ENCODE measurements at places on chromosomes 16 and 17.

DNA sequence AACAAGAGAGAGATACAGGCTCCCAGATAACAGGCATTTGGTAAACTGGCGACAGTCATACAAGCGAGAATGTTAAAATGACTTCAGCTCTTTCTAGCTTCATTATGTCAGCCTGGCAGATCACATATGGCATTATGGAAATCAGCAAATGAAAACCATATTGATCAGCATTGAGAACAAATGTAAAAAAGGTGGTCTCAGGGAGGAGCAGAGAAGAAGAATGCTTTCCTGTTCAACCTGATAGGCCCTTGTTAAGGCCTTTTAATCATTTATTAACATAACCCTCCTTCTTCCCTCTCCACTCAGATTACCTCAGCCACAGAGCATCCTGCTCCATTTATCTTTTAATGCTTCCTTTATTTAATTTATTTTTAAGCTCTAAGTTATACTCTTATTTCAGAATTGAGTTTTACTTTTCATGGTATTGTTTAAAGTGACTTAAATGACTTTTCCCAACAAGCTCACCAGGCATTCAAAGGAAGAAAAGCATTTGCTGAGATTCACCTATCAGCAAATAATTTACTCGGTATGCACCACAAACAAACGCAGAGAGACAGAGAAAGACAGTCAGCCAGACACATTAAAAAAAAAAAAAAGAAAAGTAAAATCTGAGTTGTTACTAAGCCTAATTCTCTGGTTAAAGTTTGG is 243.9 kb upstream of the TBX2 start:
- DNase-seq: no peak

DNA sequence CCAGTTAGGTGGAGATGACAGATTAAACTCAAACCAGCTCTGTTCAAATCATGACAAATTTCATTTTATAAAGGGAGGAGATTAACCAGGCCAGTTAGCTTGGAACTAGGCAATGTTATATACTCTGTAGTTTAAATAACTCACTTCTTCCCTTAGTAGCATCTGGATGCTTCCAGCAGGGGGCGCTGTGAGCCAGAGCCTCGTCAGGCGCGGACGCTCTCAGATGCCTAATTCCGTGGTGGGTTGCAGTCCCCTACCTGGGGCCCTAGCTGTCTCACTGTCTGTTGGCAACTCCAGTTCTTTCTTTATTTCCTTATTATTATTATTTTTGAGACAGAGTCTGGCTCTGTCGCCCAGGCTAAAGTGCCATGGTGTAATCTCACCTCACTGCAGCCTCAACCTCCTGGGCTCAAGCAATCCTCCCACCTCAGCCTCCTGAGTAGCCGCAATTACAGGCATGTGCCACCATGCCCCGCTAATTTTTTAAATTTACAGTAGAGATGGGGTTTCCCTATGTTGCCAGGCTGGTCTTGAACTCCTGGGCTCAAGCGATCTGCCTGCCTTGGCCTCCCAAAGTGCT is 17.3 kb upstream of the WFDC1 start:
- peak; percentile 60 for DNase-seq

DNA sequence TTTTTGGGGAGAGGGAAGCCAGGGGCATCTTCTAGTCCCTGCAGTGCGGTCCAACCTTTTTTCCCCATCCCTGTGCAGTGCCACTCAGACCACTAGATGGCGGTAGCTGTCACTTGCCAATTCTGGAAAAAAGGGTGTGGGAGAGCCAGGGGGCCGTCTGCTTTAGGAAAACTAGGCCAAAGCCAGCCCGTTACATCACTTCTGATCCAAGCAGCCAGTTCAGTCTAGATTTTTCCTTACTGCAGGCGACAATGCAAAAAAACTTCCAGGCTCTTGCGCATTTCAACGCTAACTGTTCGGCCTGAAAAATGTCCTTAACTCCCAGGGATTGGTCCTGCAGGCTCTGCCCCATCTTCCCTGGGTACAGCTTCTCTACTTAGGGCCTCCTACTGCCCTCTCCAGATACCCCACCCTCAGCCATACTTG is 69.2 kb upstream of the CES5A start:
- DNase-seq: peak; percentile 58

- no peak for DNase-seq
Observed at GRCh38 chr16:2987833-2988232, 7.6 kb upstream of the PKMYT1 start.

DNA sequence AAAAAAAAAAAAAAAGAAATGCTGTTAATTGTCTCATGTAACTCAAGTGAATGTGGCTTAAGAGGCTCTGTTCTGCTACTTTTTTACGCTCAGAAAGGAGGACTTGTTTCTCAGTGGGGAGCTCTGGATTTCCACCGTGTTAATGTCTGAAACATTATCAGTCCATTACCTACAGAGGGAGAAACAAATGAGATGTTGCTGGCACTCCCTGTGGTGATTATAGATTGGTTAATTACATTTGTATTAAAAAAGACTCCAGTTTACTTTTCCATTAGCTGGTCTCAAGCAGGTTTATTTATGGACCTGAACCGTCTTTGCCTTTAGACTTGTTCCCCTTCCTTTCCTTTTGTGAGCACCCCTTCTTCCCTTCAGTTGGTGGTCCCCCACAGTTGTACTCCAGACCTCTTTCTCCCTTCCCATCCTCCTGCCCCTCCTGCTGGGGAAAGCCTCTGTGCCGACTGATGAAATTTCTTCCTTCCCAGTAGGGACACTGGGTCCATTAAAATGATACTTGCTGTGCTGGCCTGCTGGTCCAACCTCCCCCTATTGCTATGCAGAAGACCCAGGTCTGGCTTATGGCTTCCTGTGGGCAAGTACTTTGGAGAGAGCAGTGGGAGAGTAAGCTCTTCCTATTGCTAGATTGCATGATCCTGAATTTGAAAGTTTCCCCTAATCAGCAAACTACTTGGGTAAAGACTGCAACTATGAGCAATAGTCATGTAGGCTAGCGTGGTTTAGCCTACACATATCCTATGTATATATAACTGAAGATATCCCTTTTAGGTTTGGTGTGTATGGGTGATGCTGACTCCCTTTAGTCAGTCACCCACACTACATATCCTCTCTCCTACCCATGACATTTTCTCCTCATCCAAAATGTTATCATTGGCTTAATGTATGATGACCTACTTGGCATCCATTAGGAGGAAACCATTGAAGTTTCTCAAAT is 8.1 kb downstream of the CDC6 start:
- DNase-seq: no peak

DNA sequence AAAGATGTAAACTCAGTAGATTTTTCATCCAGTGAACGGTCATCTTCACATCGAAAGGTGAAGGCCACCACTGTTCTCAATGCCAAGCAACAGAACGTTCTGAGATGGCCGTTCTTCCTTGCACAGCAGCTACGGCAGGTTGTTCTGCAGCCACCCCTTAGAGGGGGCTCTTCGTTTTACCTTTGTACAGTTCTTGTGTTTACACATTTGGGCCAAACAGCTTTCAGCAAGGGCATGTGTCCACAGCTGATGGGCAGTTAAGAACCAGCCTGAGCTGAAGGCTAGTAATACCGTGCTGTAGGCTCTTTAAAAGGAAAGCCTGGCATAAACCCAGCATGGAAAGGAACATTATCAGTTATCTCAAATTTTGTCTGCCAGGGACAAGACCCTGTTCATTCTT is 15.9 kb downstream of the PLD6 start:
- DNase-seq: no peak

- no peak for DNase-seq
Observed at GRCh38 chr16:77896415-77897128, 108.2 kb downstream of the VAT1L start.

GRCh38 chr16:83907631-83908250 is 8.8 kb downstream of the MLYCD start:
- DNase-seq: no peak

- DNase-seq: no peak
Observed at GRCh38 chr16:1631931-1632637, 19.9 kb downstream of the CRAMP1 start.

- no peak for DNase-seq
Observed at GRCh38 chr16:17414421-17414820, 56.3 kb downstream of the XYLT1 start.

DNA sequence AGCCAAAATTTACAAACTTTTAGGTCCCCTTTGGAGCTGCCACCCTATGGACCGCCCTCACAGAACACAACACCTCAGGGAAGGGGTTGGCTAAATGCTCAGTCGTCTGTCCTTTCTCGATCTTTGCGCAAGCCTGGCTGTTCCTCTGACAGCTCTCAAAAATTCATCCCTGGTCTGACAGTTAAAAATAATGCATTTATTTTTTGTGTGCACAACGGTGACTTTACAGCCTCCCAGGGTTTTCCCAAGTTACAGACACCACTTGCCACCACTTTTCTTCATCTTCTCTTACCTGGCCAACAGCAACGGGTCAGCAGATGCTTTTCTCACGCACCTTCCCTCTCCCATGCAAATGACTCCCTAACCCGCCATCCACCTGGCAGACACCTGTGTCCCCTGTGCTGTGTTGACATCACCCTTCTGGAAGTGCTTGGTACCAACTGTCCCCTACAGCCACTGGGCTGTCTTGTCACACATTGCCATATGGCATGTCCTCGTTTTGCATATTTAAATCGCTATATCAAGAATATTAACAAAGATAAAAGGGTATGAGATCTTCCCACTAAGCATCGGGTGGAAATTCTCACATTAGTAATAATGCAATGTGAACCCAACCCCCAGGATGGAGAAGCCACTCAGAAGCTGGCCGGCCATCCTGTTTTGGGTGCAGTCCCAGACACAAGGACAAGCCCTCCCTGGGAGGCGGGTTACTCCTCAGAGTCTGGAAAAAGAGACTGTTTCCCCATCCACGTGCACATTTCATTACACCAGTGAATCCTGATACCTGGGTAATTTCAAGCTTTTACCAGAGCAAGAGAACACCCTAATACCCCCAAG is 187.0 kb downstream of the ZFHX3 start:
- DNase-seq: no peak

GRCh38 chr17:38967290-38967738 is at the start of gene FBXO47:
Gene FBXO47, minus strand, starts transcription at chr17:38967403. Its CDS starts 4,378 bp downstream, at chr17:38963025.
- peak; percentile 84 for DNase-seq

DNA sequence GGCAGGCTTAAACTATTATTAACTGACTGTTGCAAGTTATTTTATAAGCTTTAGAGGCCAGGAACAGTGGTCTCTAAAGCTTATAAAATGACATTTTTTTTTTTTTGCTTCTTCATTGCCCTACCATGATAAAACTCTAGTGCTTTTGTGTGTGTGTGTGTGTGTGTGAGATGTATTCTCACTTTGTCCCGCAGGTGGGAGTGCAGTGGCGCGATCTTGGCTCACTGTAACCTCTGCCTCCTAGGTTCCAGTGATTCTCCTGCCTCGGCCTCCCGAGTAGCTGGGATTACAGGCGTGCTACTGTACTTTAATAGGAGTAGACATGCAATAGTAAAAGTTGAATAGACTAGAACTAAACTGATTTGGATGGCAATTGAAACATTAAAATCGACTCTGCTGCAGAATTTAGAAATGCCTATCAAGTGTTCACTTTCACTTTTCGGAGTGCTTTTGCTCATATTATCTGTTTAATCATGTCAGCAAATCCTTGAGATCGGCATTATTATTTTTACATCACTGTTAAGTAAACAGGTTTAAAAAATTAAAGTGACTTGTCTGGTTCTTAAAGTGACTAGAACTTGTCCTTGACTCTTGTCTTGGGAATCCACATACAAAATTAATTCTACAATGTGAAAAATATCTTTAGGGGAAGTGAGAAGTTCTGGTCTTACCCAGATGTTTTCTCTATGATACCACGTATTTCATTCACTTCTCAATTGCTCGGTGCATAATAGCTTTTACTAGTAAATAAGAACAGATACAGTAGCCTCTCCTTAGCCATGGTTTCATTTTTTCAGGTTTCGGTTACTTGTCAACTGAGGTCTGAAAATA is 8.4 kb upstream of the PCTP start:
- no peak for DNase-seq

- no peak for DNase-seq
Observed at GRCh38 chr17:4533523-4534504, 21.4 kb downstream of the MYBBP1A start.

GRCh38 chr17:40097087-40097486 is 3.3 kb downstream of the NR1D1 start:
- DNase-seq: no peak

DNA sequence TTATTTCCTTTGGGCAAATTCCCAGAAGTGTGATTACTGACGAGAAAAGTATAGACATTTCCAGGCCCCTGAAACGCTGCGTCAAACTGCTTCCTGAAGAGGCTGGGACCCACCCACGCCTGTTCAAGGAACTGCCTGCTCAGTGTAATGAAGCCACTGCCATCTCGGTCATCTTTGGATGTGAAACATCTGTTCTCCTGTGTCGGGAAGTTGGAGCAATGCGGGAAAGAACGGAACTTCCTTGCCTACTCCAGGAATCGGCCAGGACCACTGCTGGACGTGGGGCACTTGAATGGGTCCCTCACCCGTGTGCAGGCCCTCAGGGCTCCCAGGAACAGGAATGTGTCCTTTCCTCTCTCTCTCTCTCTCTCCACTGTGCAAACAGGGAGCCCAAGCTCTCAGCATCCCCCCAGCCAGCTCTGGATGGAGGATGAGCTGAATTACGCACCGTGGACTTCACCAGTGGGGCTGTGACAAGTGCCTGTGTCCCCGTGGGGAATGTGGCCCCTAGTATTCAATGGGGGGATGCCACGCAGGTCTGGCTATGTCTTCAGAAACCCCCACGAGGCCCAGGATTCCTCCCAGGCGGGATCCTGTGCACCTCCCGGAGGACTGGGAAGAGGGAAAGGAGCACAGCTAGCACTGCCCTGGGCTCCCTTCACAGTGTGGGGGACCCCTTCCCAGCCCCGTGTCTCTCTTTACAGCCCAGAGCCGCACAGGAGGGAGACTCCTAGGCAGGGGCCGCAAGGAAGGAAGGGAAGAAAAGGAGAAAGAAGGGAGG is 18.3 kb upstream of the LITAF start:
- DNase-seq: no peak
